ENCODE measurements at places on chromosomes 6 and 20.

GRCh38 chr6:52407467-52407866 lies 12.7 kb upstream of the EFHC1 start:
- DNase-seq = no peak

DNA sequence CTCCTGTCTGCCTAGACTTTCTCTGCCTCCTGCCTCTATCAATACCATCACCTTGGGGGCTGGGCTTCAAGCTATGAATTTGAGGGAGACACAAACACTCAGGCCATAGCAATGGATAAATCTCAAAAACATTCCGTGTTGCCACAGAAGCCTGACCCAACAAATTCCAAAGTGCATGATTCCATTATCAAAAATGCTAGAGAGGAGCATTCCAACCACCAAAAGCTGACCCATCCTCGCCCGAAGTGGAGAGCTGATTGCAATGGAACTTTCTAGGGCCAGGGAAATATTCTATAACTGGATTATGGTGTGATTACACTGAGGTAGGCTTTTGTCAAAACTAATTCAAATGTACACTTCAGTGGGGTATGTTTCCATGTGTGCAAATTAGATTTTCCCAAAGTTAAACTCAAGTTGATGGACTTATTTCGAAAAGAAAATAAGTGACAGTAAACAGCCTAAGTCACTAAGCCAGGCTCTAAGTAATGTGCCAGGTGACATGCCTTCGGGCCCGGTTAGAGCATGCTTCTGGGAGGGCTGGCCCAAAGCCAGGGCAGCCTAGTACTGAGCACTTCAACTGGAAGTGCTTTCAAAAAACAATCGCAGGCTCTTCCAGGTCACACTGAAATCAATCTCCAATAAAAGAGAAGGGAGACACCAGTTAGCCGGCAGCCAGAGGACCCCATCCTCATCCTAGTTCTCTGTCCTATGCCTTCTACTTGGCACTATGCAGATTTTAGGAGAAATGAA lies 142.3 kb downstream of the TBXT start:
- no peak for DNase-seq

DNA sequence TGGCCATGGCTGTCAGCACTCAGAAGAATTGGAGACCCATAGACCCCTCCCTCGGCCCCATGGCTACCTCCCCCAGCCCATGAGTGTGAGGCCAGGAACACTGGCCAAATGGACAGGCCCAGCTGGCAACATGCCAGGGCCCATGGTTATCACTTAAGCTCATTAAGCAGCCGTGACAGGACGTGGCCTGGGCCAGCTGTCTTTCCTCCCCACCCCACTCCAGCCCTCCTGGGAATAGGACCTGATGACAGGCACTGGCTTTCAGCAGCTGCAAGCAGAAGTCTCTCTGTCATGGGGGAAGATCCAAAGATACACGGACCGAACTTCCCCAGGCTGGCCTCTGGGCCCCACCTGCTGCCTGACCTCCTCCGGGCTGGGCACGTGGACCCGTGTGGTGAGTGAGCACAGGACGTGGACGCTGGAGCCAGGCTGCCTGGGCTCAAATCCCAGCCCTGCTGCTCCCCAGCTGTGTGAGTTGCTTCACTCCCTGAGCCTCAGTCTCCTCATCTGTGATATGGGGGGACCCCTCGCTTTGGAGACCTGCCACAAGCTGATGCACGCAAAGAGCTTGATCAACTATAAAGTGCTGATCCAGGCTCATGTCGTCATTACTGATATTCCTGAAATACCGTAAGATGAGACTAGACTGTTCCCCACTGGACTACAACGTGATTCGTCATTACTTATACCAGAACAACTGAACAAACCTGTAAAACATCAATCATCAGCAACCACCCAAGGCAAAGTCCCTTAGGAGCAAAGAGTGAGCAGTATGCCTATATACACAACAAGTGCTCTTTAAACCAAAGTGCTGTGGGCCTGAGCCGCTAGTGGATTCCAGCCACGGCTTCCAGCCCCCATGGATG lies 22.0 kb upstream of the VSTM2L start:
- DNase-seq = no peak

GRCh38 chr6:45743028-45743615 lies 272.5 kb downstream of the CLIC5 start:
- no peak for DNase-seq

DNA sequence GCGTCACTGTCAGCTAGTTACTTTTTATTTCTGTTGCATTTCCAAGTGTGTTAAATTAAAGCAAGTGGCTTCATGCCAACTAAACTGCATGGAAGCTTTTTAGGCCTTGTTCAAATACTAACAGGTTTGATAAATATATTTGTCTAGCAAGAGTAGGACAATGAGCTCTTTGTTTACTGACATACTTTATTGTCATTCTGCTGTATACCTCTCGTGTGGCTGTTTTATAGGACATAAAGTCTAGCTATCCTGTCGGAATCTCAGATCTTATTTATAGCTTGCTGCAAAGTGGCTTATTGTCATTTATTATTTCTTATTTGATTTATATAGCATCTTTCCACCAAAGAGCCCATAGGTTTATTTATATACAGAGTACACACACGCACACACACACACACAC lies 711.1 kb downstream of the KIF16B start:
- no peak for DNase-seq
